Activated naive CD4-positive, alpha-beta T cell treated with Interleukin-2 at 50 U/mL for 16 hours (primary cell): ENCODE measurements at places on chromosomes 1 and 21.

GRCh38 chr1:68173936-68174737 is 58.2 kb downstream of the WLS start:
- DNase-seq: no peak

GRCh38 chr21:31537872-31538576 is 121.5 kb upstream of the SOD1 start:
- DNase-seq: no peak

GRCh38 chr1:22212400-22213233 is 69.7 kb upstream of the WNT4 start:
- DNase-seq: no peak

DNA sequence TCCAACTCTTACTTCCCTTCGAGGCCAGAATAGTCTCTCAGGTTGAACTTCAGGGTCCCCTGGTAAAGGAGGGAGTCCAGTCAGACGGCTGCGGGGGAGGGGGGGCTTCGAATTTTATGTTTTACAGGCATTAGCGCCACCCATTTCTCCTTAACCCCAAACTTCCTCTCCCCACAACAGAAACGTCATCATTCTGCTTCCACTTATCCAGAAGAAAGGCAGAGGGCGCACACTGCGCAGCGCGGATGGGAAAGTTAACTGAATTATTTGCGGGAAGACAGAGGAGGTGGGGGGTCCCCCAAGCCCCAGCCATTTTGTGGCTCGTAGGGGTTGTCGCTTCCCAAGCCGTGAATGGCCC is 529 bp upstream of the PRMT2 start:
- DNase-seq: no peak

- no peak for DNase-seq
Measured at GRCh38 chr1:201283836-201284553, 689 bp downstream of the PKP1 start.

DNA sequence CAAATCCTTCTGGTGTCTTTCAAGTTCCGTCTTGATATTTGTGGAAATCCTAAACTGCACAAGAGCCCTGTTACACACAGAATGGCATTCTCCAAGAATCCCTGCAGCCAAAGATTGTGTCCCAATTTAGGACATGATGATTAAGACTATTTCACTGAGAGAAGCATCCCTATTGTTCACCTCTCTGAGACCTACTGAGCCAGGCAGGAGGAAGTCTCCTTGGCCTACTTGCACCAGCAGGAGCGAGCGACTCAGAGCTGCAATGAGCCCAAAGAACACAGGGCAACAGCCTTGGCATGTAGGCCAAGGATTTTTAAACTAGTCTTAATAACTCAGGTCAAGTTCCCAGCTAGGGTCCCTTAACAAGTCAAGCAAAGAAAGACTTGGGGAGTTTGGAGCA is 79.4 kb upstream of the RUNX1 start:
- DNase-seq: no peak

DNA sequence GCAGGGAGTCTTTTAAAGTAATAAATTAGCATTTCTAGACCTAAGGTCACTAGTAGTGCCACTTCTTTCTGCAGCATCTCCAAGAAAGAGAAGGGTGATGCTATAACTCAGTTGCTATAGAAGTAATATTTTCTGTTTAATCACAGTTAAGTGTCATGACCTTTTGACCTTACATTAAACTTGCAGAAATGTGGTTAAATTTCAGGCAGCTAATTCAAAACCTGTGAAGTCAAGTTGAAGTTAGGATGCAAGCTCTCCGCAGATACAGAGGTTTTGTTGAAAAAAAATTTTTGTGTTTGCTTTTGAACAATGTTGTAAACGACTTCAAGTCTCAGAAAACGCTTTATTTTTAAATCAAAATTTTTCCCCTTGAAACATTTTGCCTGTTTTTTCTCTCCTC is 193.9 kb downstream of the NFIA start:
- no peak for DNase-seq

GRCh38 chr1:213820362-213821149 is 167.2 kb upstream of the PROX1 start:
- no peak for DNase-seq

- peak; percentile 20 for DNase-seq
Measured at GRCh38 chr1:155261493-155261851, 688 bp downstream of the SCAMP3 start.

DNA sequence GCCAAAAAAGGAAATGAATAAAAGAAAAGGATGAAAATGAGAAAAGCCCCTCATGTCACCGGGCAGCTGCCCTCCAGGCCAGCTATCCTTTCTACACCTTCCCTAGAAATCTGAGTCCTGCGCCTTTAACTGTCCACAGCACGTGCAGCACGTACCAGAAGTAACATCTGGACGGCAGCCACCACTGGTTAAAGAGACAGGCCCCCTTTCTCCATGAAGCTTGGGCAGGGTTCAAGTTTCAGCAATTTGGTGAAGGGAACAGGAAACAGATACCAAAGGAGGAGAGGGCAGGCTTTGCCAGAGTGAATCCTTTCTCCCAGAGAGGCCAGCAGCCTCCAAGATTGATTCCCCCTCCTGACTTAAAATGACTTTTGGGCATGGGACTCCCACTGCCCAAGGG is 3.6 kb upstream of the KIAA2013 start:
- DNase-seq: no peak

- no peak for DNase-seq
Measured at GRCh38 chr1:182083851-182084486, 22.5 kb upstream of the ZNF648 start.

- no peak for DNase-seq
Measured at GRCh38 chr21:15774590-15774989, 44.8 kb downstream of the USP25 start.

GRCh38 chr1:86498281-86498680 is 29.6 kb downstream of the CLCA1 start:
- no peak for DNase-seq

GRCh38 chr1:171204296-171204695 is 19.2 kb downstream of the FMO2 start:
- DNase-seq: no peak

GRCh38 chr1:23369335-23370013 is at the start of gene ZNF436:
TSS of gene ZNF436 (minus strand) at chr1:23369836. CDS start at chr1:23368005, 1,831 bp downstream.
- DNase-seq: peak; percentile 15

DNA sequence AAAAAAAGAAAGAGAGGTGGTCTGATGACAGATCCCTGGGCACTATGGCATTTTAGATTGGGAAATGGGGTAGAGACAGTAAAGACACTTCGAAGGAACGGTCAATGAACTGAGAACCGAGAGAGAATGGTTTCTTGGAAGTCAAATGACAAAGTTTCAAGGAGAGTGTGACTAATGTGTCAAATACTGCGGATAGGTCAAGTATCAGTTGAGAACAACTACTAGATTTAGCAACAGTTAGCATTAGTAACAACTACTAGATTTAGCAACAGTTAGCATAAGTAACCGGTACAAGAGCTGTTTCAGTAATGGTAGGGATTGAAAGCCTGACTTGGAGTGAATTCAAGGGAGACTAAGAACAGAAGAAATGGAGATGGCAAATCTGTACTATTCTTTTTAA is 35.0 kb downstream of the UROD start:
- DNase-seq: no peak

GRCh38 chr1:39576016-39576657 is 453 bp downstream of the PABPC4 start:
- peak; percentile 36 for DNase-seq

DNA sequence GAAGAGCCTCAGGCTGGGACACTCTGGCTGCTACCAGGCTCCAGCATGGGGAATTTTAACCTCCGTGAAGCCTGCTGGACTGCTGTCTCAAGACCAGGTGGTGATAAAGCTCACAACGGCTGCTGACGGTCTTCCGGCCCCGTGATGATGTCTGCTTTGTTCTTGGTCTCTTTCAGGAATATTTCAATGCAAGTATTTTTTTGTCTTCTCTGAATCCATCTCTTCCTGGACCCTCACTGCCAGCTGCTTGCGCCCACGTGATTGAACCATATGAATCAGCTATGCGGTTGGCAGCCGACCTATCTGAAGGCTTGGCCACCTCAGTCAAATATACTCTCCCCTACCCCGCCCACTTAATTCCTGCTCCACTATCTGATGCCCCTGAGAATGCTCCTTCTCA is 14.6 kb upstream of the SLC6A17 start:
- no peak for DNase-seq

GRCh38 chr1:111030590-111030989 is 66.9 kb upstream of the LRIF1 start:
- peak; percentile 51 for DNase-seq

DNA sequence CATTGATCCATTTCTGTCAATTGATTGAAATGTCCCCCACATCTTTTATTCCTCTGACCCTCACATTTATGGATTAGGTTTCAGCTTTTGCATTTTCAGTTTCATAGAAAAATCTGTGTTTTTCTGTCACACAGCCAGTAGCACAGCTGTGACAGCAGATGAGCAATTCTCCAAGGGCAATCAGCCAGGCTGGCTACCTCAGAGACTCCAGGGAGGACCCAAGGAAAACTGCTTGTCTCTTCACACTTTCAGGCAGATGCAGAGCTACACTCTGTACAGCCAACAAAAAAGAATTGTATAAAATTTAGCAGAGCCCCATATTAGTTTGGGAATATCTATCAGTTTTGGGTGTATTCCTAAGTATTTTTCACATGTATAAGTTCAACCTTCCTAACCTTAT is 257.2 kb downstream of the LRRC7 start:
- DNase-seq: no peak

- DNase-seq: no peak
Measured at GRCh38 chr1:87044840-87045239, 130.4 kb downstream of the HS2ST1 start.

- DNase-seq: no peak
Measured at GRCh38 chr21:35275776-35276175, 226.7 kb upstream of the RUNX1 start.

DNA sequence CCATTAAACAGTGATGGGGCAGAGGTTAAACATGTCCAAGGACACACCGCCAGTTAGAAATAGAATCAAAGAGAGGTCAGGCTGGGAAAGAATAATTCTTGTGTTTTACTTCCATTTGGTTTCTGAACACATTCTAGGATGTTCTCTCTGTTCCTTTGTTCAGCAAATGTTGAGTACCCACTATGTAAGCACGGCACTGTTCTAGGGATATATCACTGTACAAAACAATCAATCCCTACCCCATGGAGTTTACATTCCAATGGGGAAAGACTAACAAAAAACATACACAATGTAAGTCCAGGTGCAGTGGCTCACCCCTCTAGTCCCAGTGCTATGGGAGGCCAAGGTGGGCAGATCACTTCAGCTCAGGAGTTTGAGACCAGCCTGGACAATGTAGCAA is 6.2 kb downstream of the MYOCOS start:
- DNase-seq: no peak

DNA sequence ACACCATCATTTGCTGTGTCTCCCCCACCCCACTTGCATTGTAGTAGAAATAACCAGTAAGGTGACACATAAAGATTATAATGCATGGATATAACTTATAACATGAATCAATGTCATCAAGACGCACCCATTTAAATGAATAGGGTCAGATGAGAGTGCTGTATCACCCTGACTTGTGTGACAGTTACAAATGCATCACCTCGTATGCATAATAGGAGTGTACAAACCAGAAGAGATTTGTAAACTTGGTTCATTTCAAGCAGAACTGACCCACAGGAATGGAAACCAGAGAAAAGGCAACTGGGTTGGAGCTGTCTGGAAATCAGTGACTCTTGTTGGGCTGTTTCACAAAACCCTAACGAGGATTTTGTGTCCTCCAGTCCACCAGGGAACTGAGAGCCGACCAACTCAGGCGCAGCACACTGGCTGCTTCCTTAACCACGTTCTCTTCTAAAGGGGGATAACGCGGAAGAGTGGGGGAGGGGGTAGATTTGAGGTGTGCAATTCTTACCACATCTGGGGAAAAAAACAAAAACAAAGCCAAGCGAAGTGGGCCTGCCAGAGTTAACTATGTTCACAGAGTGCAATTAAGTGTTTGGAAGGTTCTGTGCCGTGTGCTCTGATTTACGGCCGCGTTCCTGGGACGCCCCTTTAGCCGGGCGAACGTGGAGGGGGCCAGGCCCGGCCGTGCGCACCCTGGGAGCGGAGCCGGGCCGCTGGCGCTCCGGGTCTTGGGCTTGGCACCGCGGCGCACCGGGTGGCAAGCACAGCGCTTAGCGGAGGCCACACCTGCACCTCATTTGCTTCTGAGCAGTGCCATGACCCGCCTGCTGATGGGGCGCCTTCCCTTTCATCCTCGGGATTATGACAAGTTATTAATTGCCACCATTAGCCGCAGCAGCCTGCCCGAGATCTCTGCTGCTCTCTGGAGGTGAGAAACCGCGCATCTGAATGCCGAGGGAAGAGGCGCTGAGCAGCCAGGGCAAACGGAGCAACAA is 248.8 kb upstream of the FOXD3 start:
- no peak for DNase-seq

DNA sequence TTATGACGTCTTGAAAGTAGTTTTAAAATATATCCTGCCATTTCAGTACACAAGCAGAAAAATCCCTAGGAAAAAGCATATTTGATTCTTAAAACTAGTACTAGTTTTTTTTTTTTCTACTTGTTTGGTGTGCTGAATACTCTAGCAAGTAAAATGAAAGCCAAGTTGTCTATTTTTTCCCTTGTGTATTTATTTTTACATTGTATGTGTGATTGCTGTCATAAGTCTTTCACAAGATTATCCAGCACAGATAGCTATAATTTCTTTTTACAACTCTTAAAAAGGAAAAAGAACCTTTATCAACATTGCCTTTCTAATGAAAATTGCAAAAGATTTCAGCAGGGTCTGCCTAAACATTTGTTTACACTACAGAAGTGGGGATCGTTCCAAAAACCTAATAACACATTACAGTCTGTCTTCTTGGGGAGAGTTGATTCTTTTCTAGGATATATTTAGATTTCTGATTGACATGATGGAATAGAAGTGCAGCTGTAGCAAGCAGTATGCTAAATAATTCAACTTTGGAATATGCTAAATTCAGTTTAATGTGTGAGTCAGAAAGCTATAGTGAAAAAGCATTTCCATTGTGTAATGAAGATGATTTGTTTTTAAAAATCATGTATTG is 2.5 kb downstream of the DR1 start:
- DNase-seq: no peak
